SJCRH30 (cell line): ENCODE measurements at places on chromosomes 7 and 10.

DNA sequence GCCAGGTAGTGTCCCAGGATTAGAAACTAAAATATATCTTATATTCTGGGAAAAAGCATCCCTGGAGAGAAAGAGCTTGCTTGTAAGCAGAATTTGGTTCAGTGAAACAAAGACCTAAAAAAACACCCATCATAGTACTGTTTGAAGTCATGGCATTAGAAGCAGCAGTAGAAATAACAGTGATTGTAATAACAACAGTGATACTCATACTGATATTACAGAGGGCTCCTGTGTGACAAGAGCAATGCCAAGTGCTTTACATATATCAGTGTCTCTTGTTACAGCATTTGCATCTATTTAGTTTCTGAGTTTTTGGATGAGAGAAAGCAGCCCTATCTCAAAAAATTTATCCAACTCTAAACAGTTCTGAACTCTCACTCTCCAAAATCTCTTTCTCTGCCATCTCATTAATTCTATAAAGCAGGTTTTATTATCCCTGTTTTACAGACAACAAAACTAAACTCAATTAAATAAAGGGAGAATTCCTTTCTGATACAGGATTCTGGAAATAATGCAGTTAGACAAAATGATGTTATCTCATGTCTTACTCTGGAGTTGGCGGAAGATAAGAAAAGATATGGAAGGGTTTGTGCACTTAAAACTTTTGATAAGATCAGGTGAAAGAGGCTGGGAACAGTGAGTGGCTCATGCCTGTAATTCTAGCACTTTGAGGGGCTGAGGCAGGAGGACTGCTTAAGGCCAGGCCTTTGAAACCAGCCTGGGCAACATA is 146.5 kb upstream of the AOAH start:
- no peak for DNase-seq

- no peak for DNase-seq
These were observed 13.0 kb downstream of the FAM20C start for GRCh38 chr7:205115-206010.

DNA sequence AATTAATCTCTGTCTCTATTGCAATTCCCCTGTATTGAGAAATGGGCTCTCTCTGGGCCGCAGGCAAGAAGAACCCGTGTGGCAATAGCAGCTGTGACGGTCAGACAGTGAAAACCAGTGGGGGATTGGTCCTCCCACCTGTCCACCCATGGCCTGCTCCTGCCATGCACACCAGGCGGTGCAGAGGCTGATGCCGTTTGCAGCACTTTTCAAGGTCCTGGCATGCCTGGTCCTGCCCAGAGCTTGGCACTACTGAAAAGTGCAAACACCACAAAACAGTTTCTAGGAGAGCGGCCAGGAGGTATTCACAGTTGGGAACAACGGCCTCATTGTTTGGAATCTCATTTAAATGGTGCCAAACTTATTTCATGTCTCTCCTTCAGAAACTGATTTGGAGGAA is 41.5 kb downstream of the PSPH start:
- peak; percentile 76 for DNase-seq

GRCh38 chr10:129322933-129323820 is 143.9 kb upstream of the MGMT start:
- no peak for DNase-seq

DNA sequence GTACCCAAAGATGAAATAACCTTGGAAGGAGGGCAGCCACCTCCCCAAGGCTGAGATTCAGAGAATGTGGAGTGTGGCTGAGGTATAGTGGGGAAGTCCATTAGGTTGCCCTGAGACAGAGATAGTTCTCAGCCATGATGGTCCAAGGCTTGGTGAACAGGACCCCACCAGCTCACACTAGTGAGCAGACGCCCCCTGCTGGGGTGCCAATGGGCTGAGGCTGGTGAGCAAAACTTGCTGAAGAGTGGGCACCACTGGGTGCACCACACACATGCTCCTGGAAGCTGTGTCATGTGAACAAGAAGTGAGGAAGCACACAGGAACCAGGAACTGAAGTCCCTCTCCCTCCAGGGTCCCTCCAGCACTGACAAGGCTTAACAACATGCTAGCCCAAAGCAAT is 8.9 kb downstream of the FBXL13 start:
- peak; percentile 83 for DNase-seq

DNA sequence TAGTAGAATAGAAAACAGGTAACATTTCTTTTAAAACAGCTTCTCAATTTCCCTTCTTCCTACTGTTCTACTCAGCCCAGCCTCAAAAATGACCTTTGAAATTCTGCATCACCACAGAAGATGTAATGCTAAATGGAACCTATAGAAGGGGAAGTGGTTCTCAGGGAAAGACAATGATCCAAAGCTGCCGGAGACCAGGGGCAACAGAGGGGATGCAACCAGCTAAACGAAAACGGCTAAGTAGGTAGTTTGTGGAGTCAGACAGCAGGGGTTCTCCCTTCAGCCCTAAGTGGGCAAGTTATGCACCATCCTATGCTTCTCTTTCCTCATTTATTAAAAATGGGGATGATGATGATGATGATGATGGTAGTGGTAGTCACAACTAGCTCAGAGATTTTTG is 214.3 kb downstream of the ELMO1 start:
- no peak for DNase-seq

- DNase-seq, result peak; percentile 9
These were observed 79.1 kb downstream of the PRTFDC1 start for GRCh38 chr10:24873281-24873683.

GRCh38 chr7:155220903-155221302 is 76.8 kb upstream of the INSIG1 start:
- DNase-seq, result no peak

DNA sequence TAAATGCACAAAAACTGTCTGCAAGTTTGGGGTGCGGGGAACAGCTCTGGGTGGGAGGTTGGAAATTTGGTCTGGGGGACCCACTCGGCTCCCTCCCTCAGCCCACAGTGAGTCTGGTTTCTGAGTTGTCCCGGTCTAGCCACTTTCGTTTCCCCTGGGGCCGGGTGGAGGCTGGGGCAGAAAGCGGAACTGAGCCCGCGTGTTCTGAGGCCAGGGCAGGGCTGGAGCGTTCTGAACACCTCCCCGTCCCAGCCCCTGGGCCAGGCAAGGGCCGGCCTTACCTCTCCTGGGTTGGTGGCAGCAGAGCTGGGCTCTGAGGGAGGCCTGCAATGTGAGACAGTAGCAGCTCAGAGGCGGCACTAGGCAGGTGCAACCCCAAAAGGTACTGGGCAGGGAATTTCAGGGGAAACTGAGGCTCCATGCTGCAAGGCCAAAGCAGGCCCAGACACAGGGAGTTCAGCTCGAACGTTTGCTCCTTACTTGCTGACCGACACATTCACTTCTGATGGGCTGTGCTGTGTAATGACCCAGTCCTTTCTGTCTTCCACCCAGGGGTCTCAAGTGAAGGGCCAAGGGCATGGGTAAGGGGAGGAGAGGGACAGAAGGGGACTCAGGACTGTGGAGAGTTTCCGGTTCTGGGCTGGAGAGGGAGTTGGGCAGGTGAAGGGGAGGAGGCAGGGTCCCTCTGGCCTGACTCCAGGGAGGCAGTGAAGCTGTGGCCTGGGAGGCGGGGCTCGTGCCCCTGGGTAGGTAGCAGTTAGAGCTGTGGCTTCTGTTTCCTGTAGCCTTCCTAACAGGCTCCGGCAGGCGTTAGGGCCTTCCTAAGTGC is 3.0 kb downstream of the IRF5 start:
- DNase-seq, result no peak

DNA sequence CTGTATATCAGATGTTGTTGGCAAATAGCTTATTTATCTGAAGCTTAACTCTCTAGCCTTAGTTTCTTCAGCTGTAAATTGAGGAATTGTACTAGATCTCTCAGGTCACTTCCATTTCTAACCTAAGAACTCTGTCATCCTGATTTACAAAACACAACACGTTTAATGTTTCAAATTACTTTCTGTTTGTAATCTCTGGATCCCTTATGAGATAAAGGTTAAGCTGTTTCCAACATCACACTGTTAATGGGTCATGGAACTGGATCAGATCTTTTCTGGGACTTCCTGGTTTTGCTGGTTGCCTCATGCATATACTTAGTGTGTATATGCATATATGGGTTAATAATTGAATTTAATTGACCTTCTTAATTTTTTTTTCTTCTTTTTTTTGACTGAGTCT is 9.9 kb downstream of the SAMD8 start:
- no peak for DNase-seq

DNA sequence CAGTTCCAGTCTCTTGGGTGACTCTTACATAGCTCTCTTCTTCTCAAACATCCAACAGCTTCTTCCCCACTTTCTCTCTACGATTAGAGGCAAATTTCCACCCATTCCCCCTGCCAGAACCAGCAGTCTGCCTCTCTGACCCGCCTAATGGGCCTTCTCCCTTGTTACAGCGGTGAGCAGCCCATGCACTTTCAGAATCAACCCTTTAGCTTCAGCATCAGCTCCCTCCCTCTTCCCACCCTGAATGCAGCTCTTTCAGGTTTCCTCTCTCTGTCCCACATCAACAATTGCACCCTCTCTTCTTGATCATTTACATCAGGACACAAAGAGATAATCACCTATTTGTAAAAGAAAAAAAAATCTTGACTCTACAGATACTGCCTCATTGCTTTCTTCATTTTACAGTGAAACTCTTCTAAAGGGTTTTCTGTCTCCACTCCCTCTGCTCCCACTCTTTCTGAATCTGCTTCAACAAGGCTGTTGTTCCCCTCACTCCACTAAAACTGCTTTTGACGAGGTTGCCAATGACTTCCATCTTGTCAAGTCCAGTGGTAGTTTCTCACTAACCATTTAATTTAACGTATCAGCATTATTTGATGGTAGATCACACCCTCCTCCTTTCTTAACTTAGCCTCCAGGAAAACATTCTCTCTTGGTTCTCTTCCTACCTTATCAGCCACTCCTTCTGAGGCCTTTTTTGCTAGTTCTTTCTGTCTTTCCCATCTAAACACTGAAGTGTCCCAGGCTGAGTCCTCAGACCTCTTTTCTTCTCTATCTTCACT is 106.6 kb downstream of the NPY start:
- DNase-seq, result no peak

- no peak for DNase-seq
These were observed 49.0 kb upstream of the ARHGAP12 start for GRCh38 chr10:31977440-31978155.

DNA sequence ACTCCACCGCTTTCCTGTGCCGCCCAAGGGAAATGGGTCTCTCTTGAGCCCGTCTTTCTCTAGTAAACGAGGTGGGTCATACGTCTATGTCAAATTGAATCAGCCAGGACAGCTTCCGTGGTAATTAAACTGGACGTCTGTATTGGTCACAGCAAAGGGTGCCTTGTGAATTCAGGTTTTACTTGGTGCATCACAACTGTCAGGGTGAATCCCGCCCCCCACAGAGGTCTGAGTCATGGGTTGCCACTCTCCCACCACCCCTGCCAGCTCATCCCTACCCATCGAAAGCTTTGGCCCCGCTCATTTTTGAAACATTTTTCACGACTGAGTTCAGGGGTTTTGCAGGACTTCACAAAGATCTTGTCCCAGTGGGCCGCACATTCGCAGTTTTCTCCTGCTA is 8.0 kb upstream of the SP8 start:
- DNase-seq, result no peak

DNA sequence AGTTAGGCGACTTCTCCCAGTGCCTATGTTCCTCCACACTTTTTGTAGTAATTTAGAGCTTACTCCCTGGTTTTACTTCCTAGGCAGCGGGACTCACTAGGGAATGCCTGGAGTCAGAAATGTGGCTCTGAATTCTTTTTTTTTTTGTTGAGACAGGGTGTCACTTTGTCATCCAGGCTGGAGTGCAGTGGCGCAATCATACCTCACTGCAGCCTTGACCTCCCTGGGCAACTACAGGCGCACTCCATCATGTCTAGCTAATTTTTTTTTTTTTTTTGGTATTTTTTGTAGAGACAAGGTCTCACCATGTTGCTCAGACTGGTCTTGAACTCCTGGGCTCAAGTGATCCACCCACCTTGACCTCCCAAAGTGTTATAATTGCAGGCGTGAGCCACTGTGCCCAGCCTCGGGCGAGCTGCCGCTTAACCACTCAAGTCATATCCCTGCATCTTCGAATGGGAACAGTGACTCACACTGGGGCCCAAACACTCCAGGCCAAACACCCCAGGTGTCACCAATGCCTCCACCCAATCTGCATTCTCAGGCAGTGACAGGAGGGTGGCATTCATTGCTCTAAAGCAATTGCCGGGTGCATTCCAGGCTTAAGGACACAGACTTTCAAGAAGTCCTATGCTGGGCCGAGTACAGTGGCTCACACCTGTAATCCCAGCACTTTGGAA is 19.6 kb downstream of the RGS10 start:
- no peak for DNase-seq

DNA sequence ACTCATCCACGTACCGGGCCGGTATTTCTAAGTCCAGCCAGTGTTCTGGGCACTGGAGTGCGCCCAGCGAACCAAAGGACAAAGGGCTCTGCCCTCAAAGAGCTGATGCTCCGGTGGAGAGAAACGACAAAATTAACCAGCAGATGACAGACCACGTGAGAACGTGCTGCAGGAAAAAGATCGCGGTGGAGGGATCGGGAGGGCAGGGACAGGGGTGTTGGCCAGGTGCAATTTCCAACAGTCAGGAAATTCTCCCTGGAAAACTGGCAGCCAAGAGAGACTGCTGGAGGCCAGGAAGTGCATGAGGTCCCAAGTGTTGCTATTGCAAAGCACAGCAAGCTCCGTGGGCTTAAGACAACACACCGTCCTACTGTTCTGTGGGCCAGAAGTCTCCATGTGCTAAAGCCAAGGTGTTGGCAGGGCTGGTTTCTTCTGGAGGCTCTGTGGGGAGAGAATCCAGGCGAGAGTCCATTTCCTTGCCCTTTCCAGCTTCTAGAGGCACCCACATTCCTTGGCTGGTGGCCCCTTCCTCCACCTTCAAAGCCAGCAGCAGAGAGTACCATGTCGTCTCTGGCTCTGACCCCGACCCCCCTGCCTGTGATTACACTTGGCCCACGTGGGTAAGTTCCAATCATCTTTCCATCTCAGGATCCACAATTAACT is 21.3 kb upstream of the AMZ1 start:
- no peak for DNase-seq
